ENCODE measurements at places on chromosomes 13 and 19.

DNA sequence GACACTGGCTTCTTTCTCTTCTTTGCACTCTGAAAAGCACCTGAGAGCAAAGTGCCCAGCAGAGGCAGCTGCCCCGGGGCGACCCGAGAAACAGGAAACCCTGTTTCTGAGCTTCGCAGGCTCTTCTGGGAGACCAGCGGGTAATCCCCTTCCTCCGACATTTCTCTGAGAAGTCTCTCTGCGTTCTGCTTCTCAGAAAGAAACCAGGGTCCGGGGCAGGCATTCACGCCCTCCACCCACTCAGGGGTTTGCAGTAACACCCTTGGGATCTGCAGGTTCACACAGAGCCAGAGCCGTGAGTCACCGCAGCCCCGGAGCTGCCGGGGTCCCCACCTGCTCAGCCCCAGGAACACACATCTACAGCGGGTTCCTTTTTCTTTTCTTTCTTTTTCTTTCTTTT is 86.0 kb downstream of the GADD45B start:
- DNase-seq: peak; percentile 94

GRCh38 chr19:14073261-14073924 is 807 bp downstream of the MISP3 start:
- peak; percentile 83 for DNase-seq

- no peak for DNase-seq
Measured at GRCh38 chr13:99842405-99842804, 129.2 kb downstream of the ZIC5 start.

DNA sequence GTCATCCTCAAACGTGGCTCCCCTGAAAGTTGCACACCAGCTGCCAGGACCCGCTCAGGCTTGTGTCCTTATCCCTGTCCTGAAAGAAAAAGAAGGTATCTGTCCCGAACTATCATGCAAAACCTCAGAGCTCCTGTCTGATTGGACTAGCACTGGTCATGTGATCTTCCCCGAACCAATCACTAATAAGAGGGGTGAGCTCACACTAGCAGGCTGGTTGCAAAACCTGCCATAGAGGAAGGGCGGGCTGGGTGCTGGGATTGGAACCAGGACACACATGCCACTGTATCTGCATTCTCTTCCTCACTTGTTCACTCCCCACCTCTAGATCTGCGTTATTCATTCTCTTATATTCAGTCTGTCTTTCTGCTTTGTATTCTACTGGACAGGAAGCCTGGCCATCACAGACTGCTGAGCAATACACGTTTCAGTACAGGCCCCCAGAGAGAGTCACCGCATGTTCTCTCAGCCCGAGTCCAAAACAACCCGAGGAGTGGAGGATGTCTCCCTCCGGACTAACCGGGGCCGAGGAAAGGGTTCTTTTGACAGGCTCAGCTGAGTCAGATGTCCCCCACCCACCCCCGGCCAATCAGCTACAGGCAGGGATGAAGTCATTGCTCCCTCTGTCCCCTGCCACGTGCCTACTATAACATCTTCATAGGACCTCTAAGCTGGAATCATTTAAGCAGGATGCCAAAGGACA is 97.7 kb downstream of the SIPA1L3 start:
- DNase-seq: peak; percentile 32

DNA sequence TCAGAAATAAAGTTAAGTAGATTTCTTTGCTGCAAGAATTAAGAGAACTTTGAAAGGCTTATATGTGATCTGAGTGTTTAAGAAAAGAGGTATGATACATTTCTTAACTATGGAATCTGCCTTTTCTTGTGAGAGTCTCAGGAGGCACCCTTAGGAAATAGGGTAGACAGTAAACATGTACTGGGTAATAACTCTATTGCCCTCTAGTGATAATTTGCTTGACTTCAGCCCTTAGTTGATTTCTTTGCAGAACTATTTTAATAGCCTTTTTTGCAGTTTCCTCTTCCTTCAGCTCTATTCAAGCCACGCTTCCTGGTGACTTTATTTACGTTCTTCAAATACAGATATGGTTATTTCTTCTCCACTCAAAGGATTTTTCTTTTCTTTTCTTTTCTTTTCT is 37.0 kb upstream of the CCNA1 start:
- peak; percentile 17 for DNase-seq

DNA sequence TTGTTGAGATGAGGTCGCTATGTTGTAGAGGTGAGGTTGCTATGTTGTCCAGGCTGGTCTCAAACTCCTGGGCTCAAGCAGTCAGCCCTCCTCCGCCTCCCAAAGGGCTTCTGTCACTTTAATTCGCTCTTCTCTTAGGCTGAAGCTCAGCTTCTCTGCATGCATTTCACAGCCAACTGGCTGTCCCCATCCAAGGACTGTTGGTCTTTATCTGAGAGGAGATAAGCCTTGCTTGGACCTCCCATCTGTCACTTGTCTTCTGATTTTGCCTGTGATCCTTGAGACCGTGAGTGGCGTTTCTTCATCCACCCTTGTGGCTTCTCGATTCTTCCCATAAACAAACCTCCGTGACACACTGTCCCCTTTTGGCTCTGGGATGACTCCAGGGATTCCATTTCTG is 24.4 kb downstream of the CERS1 start:
- no peak for DNase-seq

- no peak for DNase-seq
Measured at GRCh38 chr19:54255105-54255775, 1.8 kb downstream of the LILRB5 start.

DNA sequence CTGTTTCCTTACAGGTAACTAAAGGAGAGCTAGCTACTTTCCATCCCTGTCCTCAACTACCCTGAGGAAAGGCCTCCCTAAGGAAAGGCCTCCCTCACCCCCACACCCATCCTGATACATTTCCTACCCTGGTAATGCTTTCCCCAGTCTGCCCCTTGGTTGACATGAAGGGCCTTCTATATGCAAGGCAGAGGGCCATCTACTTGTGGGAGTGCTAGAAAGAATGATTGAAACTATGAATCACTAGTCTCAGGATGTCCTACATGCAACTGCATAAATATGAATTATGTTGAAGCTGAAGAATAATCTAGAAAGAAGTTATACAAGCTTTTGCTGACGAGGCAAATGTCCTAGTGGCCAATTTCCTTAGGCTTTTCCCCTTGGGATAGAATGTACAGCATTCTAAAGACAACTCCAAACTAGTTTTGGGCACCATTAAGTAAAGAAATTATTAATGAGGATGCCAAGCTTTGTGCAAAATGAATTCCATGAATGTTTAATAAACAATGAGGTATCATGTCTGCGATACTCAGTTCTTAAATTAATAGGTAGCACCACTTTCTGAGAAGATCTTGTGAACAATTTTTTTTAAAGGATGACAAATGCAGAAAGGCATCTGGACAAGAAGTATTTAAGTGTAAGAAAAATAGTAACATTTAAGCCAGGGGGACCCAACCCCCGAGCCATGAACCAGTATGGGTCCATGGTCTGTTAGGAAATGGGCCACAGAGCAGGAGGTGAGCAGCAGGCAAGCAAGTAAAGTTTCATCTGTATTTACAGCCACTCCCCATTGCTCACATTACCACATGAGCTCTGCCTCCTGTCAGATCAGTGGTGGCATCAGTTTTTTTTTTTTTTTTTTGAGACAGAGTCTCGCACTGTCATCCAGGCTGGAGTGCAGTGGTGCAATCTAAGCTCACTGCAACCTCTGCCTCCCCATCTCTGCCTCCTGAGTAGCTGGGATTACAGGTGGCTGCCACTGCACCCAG is 223.0 kb downstream of the LHFPL6 start:
- no peak for DNase-seq

DNA sequence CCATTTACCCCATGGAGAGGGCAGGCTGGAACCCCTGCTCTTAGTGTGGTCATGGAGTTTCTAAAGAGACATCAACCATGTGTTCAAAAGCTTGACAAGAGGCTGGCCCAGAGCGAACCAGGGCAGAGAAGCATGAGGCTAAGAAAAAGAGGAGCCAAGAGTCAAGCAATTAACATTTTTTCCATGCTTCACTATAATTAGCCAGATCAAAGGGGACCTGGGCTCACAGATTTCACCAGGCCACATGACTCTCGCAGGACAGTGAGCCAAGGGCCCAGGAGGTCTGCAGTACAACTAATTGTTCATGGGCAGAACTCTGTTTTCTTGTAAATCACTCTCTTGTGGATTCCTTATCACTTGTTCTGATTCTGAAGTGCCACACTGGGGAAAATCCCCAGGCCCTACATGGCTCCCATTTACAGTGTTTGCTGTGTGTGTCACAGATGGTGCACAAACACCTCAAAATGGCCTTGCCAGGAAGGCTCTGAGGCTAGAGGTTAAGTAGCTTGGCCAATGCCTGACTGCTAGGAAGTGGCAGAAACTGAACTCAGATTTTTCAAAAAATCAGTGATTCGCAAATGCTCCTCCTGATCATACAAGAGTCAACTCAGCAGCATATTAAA is 101.2 kb downstream of the LHFPL6 start:
- no peak for DNase-seq

DNA sequence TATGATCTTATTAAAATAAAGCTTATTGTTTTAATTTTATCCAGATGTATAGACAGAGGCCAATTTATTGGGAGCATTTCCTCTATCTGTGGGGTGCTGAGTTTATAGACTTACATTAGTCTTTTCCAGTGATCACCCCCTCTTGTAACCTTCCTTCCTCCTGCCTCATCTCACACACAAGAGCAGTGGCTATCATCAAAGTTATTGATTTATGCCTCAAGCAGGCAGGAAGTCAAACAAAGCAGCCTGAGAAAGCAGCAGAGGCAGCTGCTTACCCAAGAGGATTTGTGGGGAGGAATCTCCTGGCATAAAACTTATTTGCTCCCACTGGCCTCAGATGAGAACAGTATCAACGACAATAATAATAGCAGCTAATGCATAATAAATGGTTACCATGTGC is 26.3 kb upstream of the DCLK1 start:
- DNase-seq: no peak

- DNase-seq: no peak
Measured at GRCh38 chr19:29268721-29269393, 55.9 kb upstream of the UQCRFS1 start.

DNA sequence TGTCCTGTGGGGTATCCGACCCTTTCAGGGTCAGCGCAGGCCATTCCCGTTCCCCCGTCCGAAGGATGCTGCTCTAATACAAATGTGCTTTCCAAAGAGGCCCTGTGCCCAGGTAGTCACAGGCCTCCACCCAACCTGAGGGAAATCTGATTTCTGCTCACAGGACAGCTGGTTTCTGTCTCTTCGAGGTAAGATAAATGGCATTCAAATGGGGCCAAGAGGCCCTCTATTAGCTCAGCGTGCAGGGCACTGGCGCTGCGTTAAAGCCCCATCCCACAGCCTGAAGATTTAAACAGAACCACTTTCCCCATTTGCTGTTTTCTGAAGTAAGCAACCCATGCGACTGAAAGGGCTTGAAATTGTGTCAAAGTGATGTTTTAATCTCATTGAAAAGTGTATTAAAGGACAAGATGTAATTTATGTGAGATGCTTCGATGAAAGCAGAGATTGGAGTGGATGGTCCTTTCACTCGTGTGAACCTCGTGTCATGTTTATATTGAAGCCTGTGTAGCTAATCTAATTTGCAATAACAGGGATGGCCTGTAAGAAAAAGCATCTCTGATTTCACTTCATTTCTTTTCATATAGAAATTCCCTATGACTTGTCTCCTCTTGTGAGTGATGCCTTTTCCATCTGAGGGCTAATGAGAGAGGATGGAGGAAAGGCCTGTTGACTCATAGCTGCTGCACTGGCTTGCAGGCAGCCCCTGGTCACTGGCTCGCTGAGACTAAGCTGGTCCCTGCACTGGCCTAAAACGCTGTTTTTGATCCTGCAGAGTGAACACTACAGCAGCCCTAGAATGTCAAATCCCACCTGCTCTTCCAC is 7.3 kb upstream of the SOX1 start:
- DNase-seq: no peak

- no peak for DNase-seq
Measured at GRCh38 chr19:19525611-19526380, 2.9 kb upstream of the YJEFN3 start.

DNA sequence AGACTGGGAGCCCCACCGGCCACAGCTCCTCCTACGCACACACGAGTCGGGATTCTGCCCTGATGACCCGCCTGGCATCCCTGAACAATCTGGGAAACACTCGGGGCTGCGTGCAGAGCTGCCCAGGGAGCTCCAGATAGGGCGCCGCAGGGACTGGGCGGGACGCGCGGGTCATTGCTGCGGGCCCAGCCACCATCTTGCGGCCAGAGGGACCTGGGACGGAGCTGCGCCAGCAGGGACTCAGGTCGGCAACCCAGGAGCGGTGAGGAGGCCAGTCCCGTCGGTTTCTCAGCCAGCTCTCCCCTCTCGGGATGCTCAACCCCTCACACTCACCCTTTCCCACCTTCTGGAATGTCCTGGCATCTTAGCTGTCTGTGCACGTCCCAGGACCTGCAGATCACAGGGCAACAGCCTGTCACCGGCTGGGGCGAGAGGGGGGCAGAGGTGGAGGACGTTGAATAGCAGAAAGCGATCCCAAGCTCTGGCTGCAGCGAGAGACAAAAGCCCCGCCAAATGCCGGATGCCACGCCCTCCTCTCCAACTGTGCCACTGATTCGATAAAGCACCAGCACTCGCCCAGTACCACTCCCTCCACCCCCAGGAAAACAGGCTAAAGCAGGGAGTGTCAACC is 20.4 kb upstream of the ZNF91 start:
- DNase-seq: no peak

DNA sequence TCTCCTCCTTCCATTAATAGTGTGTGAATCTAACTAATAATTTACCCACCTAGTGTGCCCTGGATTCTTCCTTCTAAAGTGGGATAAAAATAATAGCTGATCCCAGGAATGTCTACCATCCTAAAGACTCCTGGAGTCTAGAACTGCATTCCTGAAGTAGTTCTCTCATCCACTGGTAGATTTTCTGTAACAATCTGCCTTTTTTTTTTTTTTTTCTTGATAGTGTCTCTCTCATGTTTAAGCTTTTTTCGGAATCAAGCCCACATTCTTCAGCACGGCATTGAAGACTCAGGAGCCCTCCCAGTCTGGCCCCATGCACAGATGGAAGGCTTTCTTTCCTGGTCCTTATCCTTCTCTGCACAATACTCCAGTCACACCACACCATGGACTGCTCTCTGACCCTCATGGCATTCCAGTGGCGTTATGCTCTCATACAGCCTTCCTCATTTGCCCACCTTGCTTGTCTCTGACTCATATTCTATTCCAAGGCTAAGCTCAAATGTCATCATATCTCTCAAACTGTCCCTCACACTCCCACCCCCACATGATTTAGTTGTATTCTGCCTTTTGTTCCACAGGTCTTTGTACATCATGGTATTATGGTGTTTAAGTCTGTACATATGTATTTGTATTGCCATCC is 68.7 kb upstream of the FRY start:
- DNase-seq: no peak

DNA sequence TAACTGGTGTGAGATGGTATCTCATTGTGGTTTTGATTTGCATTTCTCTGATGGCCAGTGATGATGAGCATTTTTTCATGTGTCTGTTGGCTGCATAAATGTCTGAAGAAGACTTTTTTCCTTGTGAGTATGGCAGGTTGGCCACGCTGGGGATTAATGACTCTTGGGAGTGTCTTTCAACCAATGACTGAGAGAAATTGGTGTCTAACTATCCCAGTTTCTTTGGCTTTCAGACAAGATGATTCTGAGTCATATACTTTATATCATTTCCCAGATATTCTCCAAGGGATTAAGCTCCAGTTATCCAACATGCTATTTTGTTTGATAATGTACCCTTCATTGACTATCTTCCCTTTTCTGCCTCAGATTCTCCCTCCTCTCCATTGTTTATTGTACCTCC is 35.5 kb upstream of the CSNK1A1L start:
- DNase-seq: no peak

- DNase-seq: no peak
Measured at GRCh38 chr19:34960103-34960805, 3.8 kb downstream of the ZNF792 start.

All from MM.1S (cell line).